ENCODE measurements at places on chromosomes 7 and 10.

- DNase-seq, result no peak
Measured at GRCh38 chr10:97107551-97107950, 78.2 kb downstream of the SLIT1 start.

- no peak for DNase-seq
Measured at GRCh38 chr7:129519464-129519863, 17.1 kb downstream of the SMKR1 start.

DNA sequence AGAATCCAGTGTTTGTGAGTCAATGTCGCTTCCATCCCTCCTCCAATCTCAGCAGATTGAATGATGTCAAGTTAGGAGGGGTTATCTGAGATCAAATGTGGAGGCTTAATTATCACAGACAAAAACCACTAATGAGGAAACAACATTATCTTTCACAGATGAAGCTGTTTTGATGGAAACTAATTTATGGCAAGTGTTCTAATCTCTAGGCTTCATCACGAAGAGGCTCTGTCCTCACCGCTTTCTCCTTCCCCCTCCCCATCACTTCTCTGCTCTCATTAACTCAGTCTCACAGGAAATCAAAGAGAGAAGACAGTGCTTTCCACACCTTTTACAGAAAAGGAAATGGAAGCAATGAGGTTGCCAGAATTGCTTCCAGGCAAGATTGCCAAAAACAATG is 283.7 kb downstream of the BMPER start:
- DNase-seq, result no peak

DNA sequence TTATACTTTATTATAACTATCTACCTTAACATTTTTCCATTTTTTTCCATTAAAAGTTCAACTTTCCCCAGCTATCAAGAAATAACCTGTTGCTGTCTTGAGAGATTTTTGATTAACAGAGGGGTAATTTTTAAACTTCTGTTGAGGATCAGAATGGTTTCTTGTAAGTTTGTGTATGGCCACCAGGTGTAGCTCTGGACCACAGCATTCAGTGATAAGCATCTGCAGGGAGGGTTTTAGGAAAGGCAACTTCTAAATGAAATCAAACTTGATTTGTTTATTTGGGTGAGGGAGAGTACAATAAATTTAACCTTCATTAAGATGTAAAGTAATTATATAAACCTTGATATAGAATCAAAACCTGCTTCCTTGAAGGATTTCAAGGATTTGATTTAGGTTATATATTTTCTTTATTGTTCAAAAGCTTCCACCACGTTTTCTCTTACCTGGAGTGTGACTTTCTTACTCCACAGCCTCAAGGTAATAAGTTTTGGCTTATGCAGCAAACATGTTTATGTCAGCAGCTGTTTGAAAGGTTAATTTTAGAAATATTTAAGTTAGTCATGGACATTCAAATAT is 153.3 kb downstream of the STK31 start:
- peak; percentile 25 for DNase-seq

DNA sequence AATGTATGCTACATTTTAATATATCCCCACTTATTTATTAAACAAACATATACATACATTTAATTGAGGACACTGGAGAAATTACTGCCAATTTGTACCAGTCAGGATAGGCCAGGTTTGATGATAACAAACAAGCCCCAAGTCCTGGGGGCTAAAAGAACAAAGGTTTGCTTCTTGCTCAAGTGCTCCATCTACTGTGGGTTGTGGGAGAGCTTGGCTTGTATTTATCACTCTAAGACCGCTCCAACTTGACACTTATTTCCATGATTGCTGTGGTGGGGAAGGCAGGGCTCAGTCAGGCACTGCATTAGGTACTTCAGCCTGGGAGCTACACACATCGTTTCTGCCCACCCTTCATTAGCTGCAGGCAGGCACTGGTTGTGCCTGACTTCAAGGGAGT is 136.6 kb upstream of the ZNF32 start:
- DNase-seq, result no peak

- DNase-seq, result no peak
Measured at GRCh38 chr7:158255156-158255555, 332.5 kb downstream of the PTPRN2 start.

DNA sequence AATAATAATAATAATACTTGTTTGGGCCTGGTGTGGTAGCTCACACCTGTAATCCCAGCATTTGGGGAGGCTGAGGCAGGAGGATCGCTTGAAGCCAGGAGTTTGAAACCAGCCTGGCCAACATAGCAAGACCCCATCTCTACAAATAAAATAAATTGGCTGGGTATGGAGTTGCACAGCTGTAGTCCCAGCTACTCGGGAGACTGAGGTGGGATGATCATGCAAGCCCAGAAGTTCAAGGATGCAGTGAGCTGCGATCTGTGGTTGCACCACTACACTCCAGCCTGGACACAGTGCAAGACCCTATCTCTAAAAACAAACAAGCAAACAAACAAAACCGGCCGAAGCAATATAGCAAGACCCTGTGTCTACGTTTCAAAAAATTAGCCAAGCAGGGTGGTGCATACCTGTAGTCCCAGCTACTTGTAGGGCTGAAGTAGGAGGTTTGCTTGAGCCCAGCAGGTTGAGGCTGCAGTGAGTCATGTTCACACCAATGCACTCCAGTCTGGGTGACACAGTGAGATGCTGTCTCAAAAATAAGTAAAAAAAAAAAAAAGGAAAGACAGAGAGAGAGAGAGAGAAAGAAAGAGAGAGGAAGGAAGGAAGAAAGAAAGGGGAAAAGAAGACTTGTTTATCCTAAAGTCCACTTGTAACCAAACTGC is 85.6 kb upstream of the KDM7A start:
- DNase-seq, result no peak

DNA sequence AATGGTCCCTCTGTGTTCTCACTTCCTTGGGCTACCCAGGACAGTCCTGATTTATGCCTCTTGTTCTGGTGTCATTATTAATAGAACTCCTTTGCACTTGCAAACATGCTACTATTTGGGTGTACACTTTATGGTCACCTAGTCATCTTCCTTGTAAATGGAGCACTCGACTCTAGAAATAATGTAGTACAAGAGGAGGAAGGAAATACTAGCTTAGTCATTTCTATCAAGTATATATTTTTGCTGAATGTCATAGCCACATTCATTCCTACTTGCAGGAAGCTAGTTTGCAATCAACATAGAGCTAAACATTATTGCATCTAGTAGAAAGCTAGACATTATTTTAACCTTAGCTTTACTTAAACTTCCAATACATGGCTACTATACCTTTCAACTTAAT is 335.3 kb downstream of the MAGI2 start:
- no peak for DNase-seq

- DNase-seq, result no peak
Measured at GRCh38 chr10:101217044-101217425, 12.2 kb downstream of the LBX1 start.

DNA sequence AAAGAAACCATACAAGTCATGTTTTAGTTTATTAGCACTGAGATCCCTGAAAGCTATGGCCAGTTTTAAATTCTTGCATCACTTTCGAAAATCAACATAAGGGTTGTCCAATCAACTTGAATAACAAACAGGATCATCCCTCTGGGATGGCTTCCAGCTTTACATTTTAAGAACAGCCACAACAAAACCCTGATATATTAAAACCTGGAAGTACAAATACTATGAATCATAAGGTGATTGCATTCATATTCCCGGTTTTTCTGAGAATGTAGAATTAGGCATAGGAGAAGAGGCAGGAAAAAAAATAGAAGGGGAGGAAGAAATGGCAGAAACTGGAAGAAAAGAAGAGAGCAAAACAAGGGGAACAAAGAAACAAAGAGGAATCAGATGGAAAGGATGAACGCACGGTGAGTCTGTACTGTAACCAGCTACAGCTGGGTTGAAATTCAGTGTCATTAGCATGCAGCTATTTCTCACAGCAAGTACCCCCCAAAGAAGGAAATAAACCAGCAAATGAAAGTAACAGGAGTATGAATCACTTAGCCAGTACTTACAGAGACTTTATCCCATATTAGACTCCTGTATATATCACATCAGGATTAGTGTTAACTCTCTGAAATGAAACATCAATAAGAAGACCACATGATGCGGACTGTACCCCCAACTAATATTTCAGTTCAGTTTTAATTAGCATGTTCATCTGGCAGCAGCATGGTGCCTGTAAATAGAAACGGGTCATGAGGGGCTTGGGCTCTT is 301.3 kb downstream of the RNLS start:
- no peak for DNase-seq

- no peak for DNase-seq
Measured at GRCh38 chr7:131878777-131879176, 322.3 kb upstream of the PODXL start.

- DNase-seq, result no peak
Measured at GRCh38 chr7:155234158-155234492, 63.6 kb upstream of the INSIG1 start.

GRCh38 chr10:122102146-122102868 is 113.3 kb downstream of the TACC2 start:
- DNase-seq, result no peak

DNA sequence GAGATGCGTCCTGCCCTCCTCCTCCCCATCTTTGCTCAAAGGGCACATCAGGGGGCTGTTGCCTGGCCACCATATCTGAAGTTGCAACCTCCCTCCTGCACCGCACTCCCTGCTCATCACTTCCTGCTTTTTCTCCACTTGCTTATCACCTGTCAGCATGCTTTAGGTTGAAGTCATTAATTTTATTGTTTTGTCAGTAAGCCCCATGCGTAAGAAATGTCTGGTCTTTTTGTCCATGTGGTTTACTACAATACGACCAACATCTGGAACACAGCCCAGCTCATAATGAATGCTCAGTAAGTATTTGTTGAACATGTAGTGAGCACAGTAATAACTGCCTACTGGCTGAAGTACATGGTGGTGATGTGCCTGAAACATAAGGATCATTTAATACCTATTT is 71.6 kb upstream of the GJD4 start:
- no peak for DNase-seq

- no peak for DNase-seq
Measured at GRCh38 chr7:112937651-112938415, 147.6 kb upstream of the TMEM168 start.

- no peak for DNase-seq
Measured at GRCh38 chr10:8069627-8070026, 15.1 kb downstream of the GATA3 start.

DNA sequence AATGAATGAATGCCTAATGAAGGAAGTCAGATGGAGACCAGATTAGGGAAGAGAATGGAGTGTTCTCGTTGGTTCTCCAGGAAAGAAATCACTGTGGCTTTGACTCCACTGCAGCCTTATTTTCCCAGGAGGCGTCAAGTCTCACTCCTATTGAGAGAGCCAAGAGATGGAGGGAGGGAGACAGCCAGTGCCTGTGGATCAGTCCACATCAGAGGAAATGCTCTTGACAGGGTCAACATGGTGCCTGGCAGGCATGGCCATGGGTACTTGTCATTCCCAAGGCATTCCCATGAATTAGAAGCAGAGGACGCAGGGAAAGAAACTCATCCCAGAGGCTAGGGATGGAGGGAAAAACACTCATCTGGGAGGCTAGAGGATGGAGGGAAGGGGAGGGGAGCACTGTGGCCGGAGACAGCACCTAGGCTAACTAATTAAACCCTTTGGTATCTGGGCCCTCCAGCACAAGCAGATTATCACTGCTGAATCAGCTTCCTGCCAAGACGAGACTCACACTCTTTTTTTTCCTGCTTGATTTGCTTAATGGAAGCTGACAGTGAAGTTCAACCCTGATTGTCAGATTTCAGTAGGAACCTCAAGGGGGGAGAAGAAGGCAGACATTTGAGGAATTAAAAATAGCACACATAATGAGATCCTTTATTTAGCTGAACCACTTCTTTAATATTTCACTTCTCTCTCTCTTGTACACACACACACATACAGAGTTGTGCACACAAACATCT is 1233.2 kb upstream of the AUTS2 start:
- DNase-seq, result no peak
